ENCODE measurements at places on chromosomes 7 and 10. TPM values are rescaled to one million over a fixed set of nuclear protein-coding genes. Genes with fewer than 3 reads are reported as not detected.
A peak's percentile ranks its signal among the peaks of the same experiment; 100 is the strongest.

The SAP25 gene
- total RNA-seq: 0.92 TPM

The ANK3 gene
- total RNA-seq: 26.4 TPM

DNA sequence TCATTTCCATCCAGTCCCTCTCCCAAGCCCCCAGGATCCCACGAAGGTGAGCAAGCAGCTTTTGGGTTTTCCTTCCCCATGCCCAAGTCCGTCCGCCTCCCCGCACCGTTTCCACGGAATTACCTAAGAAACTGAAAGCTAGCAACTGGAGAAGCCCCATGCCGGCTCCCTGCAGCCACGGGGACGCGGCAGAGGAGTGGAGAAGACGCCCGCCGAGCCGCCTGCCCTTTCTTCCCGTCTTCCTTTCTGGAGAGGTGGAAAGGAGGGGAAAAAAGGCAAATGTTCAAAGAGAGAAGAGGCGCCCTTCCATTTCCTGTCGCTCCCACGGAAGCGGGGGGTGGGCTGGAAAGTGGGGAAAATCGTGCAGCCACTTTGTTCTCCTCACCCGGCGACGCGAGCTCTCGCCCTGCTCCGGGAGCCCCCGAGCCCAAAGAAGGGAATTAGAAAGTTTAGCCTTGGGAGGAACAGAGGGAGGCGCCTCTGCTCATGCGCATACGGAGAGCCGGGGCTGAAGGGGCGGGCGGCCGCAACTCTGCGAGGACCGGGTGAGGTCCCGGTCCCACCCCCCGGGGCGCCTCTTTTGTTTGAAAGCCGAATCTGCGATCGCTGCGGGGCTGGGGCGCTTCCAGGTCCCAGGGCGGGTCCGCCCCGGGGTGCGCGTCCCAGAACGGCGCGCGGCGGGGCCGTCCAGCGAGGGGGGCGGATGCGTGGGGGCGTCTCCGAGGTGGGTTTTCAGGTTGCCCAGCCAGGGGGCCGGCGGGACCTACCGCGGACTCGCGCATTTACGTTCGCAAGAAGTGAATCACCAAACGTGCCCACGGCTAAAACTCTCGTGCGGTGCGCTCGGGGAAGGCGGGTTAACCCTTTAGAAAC lies at the start of gene LAMB1:
TSS of gene LAMB1 (minus strand) at position 436 of the 873 bp plus-strand sequence. CDS start at position 160, 276 bp downstream.
- H3K27ac ChIP-seq: peak within 1 kb of the TSS; percentile 89
- H3K27me3 ChIP-seq: no peaks in the 10 kb centered on the region

- no peaks in the 10 kb centered on the region for H3K4me1 ChIP-seq
- no peaks in the 10 kb centered on the region for H3K36me3 ChIP-seq
- no peak overlapping the region for H3K27ac ChIP-seq
These were observed 527.1 kb upstream of the FOXK1 start for GRCh38 chr7:4154882-4155535.

DNA sequence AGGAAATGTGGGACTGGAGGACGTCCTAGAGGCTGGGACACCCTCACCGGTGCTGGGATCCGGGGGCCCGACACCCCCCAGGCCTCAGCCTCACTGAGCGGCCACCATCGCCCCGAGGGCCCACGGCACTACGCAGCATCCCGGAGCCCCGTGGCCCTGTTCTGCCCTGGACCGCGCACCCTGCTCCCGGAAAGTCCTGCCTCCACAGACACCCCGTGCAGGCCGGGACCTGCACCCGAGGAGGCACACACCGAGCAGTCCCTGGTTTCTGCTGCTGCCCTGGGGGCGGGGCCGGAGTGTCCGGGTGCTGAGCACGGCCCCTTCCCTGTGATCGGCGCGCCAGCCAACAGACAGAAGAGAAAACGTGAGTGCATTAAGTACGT lies 18.1 kb upstream of the KNDC1 start:
- no peaks in the 10 kb centered on the region for H3K4me1 ChIP-seq
- H3K4me3 ChIP-seq: no peak overlapping the region
- no peak overlapping the region for H3K27ac ChIP-seq
- no peak for DNase-seq
- no peaks in the 10 kb centered on the region for H3K36me3 ChIP-seq

DNA sequence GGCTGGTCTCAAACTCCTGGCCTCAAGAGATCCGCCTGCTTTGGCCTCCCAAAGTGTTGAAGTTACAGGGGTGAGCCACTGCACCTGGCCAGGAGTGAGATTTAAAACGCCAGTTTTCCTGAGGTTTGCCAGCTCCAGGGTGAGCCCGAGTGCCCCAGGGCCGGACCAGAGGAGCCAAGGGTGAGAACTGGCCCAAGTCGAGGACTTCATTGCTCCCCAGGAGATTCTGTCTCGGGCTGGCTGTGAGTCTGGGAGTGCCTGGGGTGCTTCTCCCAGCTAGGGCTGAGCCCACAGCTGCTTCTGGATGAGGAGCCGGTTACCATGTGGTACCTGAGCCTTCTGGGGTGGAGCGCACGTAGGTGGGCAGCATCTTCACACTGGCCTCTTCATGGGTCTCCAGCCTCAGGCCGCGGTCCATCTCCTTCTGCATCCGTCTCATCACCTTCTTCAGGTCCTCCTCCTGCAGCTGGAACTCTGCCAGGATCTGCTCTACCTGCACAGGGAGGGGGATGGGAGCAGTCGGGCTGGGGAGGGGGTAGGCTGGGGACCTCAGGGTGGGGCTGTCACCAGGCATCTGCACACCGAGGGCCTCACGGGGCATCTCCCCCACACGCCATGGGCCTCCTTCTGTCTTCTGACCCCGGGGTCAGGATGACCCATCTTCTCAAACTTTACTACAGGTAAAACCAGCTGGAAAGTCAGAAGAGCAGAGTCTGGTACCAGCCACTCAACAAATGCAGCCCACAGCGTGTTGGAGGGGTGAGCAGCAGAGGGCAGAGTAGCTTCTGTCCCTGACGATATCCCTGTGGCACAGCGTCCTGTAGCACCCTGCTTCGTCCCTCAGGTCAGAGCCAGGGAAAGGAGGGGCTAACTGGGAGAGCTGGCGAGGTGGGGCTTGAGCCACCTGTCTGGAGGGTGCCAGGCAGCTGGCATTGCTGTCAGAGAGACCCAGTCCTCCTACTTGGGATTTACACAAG lies 12.1 kb upstream of the MYL7 start:
- H3K27ac ChIP-seq: no peak overlapping the region
- H3K27me3 ChIP-seq: no peaks in the 10 kb centered on the region
- no peak for DNase-seq
- no peak overlapping the region for H3K4me3 ChIP-seq
- no peaks in the 10 kb centered on the region for H3K4me1 ChIP-seq

- no peak overlapping the region for H3K27ac ChIP-seq
- H3K36me3 ChIP-seq: no peaks in the 10 kb centered on the region
- peaks cover 27% of the 10 kb centered on the region for H3K27me3 ChIP-seq
- H3K4me3 ChIP-seq: no peak overlapping the region
- DNase-seq: no peak
- H3K4me1 ChIP-seq: no peaks in the 10 kb centered on the region
These were observed 22.0 kb upstream of the TNPO3 start for GRCh38 chr7:129076886-129077285.

GRCh38 chr7:86326847-86327246 lies 316.9 kb upstream of the GRM3 start:
- H3K4me3 ChIP-seq: no peak overlapping the region
- no peak overlapping the region for H3K27ac ChIP-seq
- no peak for DNase-seq

Data from esophagus muscularis mucosa (tissue), 4 donors.